M059J (cell line): ENCODE measurements at places on chromosomes 7 and 10. TPM values are rescaled to one million over a fixed set of nuclear protein-coding genes. Genes with fewer than 3 reads are reported as not detected.

The MET gene
- 131 and 199 TPM in 2 replicates for total RNA-seq

The TMEM213 gene
- not detected in 2 replicates for total RNA-seq

DNA sequence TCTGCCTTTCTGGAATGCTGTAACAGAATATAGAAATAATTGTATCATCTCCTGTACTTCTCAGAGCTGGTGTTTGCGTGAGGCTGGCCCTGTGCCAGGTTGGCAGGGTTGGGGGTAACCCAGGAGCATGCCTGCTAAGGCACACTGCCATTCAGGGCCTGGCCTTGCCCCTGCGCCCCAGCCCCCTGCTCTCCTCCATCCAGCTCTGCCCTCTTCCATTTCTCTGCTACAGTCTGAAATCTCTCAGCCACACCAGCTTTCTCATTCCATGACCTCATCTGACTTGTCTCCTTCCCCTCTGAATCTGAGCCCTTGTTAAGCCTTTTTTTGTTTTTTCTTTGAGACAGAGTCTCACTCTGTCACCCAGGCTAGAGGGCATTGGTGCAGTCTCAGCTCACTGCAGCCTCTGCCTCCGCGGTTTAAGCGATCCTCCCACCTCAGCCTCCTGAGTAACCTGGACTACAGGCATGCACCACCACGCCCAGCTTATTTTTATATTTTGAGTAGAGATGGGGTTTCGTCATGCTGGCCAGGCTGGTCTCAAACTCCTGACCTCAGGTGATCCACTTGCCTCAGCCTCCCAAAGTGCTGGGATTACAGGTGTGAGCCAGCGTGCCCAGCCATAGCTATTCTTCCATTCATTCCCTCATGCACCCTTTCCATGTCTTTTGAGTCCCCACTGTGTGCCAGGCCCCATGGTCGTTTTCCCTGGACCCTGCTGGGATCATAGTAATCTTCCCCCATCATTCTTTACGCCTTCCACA, 206.8 kb downstream of the CUX1 start:
- DNase-seq = no peak

- DNase-seq = no peak
Measured at GRCh38 chr7:86282014-86282682, 361.6 kb upstream of the GRM3 start.

GRCh38 chr7:108096996-108097395, 33.2 kb downstream of the LAMB4 start:
- no peak for DNase-seq

GRCh38 chr7:44658979-44659378, 52.6 kb downstream of the OGDH start:
- no peak for DNase-seq

- no peak for DNase-seq
Measured at GRCh38 chr7:37826825-37827224, 21.6 kb upstream of the NME8 start.
